Right atrium auricular region (tissue), 2 donors: ENCODE measurements at places on chromosomes 13 and 19. TPM values are rescaled to one million over a fixed set of nuclear protein-coding genes. Genes with fewer than 3 reads are reported as not detected.

The ZNF560 gene
- total RNA-seq, result not detected

The KIR3DL1 gene
- not detected for total RNA-seq

The ACTN4 gene
- 115 TPM for total RNA-seq

The CRX gene
- not detected for total RNA-seq

The PRODH2 gene
- not detected for total RNA-seq

The CPB2 gene
- total RNA-seq, result not detected

The SH2D3A gene
- total RNA-seq, result not detected

The KLK15 gene
- total RNA-seq, result not detected

DNA sequence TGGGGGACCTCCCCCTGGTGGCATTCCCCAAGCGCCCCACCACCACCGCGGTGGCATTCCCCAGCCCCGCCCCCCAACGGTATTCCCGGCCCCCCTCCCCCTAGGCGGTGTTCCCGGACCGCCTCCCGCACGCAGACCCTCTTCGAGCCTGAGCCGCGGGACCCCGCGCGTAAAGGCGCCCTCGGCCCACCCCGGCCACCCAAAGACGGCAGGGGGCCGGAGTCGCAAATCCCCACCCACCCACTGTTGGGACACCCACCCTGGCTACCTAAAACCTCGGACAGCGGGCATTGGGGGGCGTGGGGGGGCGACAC lies 22.4 kb downstream of the OLFM2 start:
- no peaks in the 10 kb centered on the region for H3K36me3 ChIP-seq
- peak overlapping the region; percentile 42 for H3K27ac ChIP-seq
- peaks cover 19% of the 10 kb centered on the region for H3K4me1 ChIP-seq

DNA sequence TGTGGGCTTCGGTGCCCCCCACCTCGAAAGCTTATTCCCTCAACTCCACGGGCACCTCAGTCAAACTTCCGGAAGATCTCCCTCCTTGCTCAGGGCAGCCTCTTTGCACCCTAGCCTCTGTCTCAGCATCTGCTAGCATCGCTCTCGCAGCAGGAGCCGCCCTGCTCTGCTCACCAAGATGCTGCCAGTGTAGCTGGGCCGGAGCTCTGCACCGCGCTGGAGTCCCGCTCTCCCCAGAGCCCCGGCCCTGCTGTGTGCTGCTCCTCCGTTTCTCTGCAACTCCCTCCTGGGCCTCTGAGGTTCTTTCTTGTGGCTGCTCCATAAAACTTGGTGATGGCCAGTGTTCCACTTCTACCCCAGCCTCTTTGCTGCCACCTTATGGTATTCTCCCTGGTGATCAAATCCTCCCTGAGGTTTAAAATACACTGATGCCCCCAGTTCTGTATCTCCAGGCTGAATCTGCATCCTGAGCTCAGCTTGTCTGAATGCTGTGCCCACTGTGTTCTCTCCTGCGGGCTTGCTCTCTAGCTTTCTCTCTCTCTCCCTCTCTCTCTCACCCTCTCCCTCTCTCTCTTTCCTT lies 198.0 kb downstream of the UQCRFS1 start:
- no peak for DNase-seq
- H3K36me3 ChIP-seq, result no peaks in the 10 kb centered on the region

GRCh38 chr13:20363603-20364002 lies 131.5 kb upstream of the GJB6 start:
- no peaks in the 10 kb centered on the region for H3K27me3 ChIP-seq
- no peak overlapping the region for H3K27ac ChIP-seq
- no peaks in the 10 kb centered on the region for H3K4me1 ChIP-seq
- no peak overlapping the region for H3K4me3 ChIP-seq
- peak; percentile 23 for DNase-seq

- no peaks in the 10 kb centered on the region for H3K36me3 ChIP-seq
- H3K4me1 ChIP-seq, result no peaks in the 10 kb centered on the region
- H3K27ac ChIP-seq, result no peak overlapping the region
- DNase-seq, result no peak
Measured at GRCh38 chr19:33562636-33563035, 41.0 kb upstream of the PEPD start.

DNA sequence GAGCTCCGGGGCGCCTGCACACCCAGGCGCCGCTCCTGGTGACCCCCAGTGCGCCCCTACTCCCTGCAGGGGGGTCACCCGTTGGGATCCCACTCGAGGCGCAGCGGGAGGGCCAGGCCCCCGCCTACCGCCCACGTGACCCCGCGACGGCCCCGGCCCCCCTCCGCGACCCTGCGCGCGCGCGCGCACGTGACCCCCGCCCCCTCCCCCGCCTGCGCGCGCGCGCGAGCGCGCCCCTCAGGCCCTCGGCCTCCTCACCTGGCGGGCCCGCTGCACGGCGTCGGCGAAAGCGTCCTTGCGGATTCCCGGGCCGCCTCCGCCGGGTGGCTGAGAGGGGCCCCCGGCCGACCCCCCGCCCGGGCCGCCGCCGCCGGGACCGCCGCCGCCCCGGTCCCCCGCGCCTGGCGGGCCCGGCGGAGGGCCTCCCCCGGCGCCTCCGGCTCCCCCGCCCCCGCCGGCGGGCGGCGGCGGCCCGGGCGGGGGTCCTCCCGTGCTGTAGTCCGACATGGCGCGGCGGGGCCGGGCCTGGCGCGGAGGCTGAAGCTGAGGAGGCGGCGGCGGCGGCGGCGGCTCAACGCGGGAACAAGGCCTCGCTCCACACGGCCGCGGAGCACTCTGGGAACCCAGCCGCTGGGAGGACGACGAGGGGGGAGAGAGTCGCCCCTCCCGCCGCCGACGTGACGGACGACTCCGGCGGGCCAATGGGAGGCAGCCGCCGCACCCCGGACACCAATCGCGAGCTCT lies at the start of gene KHSRP:
KHSRP (minus strand) TSS at position 617 of the 744 bp plus-strand sequence; CDS start at position 507, 110 bp downstream.
- peaks cover 45% of the 10 kb centered on the region for H3K4me1 ChIP-seq
- peak within 1 kb of the TSS; percentile 82 for H3K4me3 ChIP-seq
- no peaks in the 10 kb centered on the region for H3K27me3 ChIP-seq
- peaks cover 18% of the 10 kb centered on the region for H3K36me3 ChIP-seq

- H3K27me3 ChIP-seq, result no peaks in the 10 kb centered on the region
- no peak overlapping the region for H3K27ac ChIP-seq
- no peaks in the 10 kb centered on the region for H3K36me3 ChIP-seq
- H3K4me1 ChIP-seq, result no peaks in the 10 kb centered on the region
- H3K4me3 ChIP-seq, result no peak overlapping the region
- DNase-seq, result no peak
Measured at GRCh38 chr13:108827646-108828045, 198.2 kb downstream of the MYO16 start.

GRCh38 chr13:63460462-63461090 lies 2044.9 kb upstream of the PCDH20 start:
- no peak overlapping the region for H3K27ac ChIP-seq
- no peaks in the 10 kb centered on the region for H3K4me1 ChIP-seq
- H3K36me3 ChIP-seq, result no peaks in the 10 kb centered on the region
- H3K27me3 ChIP-seq, result no peaks in the 10 kb centered on the region
- H3K4me3 ChIP-seq, result no peak overlapping the region

- peak; percentile 64 for DNase-seq
- H3K27me3 ChIP-seq, result no peaks in the 10 kb centered on the region
- H3K4me1 ChIP-seq, result peaks cover 9% of the 10 kb centered on the region
- H3K36me3 ChIP-seq, result no peaks in the 10 kb centered on the region
Measured at GRCh38 chr13:94548821-94549231, 47.1 kb downstream of the TGDS start.

DNA sequence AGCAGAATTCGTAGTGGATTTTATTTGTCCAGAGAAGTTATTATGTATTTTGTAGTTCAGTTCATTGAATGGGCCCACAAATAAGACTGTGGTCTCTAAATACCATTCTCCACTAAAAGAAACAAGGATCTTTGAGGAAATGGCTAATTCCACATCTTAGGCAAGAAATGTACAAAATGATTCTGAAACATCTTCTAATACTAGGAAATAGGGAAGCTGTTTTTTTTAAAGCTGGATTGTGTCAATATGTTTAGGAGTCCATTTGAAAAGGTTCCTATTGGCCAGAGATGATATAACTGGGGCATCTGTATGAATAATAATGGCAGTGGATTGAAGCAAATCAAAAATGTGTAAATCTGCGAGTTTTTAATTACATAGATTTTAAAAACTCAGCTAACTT lies 88.5 kb upstream of the SIAH3 start:
- no peaks in the 10 kb centered on the region for H3K36me3 ChIP-seq
- H3K4me3 ChIP-seq, result no peak overlapping the region
- no peaks in the 10 kb centered on the region for H3K4me1 ChIP-seq
- no peak overlapping the region for H3K27ac ChIP-seq
- no peak for DNase-seq
